SK-N-DZ (cell line): ENCODE measurements at places on chromosomes 11 and 22.

- DNase-seq = peak; percentile 11
Measured at GRCh38 chr22:29907753-29908515, 25.0 kb downstream of the MTMR3 start.

DNA sequence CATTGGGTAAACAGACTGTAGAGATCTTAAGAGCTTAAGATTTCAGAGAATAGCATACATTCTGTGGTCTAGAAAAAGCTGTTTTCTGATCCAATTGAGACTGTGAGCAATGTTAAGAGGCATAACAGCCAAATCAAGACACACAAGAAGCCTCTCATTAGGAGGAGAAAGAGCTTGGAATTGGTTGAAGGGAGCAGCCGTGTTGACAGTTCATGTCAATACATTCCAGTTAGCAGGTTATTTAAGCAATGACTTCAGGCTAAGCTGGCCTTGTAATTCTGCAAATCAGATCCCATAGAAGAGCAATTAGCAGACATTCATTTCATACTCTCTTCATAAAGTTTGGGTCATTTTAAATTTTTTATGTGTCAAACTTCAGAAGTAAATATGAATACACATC lies 50.9 kb downstream of the ETS1 start:
- DNase-seq = no peak

DNA sequence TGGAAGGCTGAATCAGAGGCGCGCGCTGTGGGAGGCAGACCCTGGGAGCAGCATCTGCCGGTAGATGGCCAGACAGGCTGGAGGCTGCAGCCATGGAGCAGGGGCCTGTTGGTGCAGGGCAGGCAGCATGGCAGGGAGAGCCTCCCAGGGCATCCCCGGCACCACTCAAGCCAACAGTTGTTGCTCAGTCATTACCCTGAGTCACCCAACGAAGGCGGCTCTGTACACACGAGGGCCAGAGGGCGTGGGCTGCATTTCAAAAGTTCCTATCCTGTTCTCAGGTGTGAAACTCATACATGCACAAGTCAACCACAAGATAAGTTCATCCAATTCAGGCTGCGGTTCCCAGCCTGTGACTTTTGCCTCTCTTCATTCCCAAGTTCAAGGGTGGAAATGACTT lies 2.6 kb downstream of the ANO1 start:
- no peak for DNase-seq

- DNase-seq = no peak
Measured at GRCh38 chr11:92204731-92205130, 19.9 kb upstream of the FAT3 start.

GRCh38 chr22:38735126-38735464 lies 20.7 kb downstream of the SUN2 start:
- no peak for DNase-seq
